ENCODE measurements at places on chromosomes 3 and 15.

GRCh38 chr3:45599984-45600650 lies 5.6 kb downstream of the LIMD1 start:
- H3K4me3 ChIP-seq: no peak overlapping the region
- H3K4me1 ChIP-seq: peaks cover 18% of the 10 kb centered on the region
- no peaks in the 10 kb centered on the region for H3K36me3 ChIP-seq
- no peak overlapping the region for H3K27ac ChIP-seq

DNA sequence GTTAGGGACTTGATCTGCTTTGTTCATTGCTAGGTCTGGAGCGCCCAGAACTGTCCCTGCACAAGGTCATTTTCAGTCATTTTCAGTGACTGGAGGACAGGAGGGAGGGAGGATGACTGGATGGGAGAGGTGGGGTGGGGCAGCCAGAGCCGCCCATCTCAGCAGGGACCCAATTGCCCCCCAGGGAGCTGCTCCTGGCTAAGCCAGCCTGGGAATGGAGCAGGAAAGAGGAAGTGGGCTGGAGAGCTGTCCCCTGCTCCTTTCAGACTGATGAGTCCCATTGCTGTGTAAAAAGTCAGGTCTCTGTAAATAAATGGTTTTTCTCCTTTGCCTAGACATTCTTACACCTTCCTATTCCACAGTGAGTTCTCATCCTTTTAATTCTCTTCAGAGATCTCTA lies 98.4 kb upstream of the RAD18 start:
- H3K4me1 ChIP-seq: no peaks in the 10 kb centered on the region
- H3K27ac ChIP-seq: no peak overlapping the region
- no peaks in the 10 kb centered on the region for H3K36me3 ChIP-seq

GRCh38 chr15:90471769-90472168 lies 58.0 kb upstream of the CRTC3 start:
- no peak overlapping the region for H3K4me3 ChIP-seq
- H3K27me3 ChIP-seq: no peaks in the 10 kb centered on the region
- H3K36me3 ChIP-seq: peaks cover 60% of the 10 kb centered on the region
- no peak overlapping the region for H3K27ac ChIP-seq
- no peaks in the 10 kb centered on the region for H3K4me1 ChIP-seq
- no peak for DNase-seq

DNA sequence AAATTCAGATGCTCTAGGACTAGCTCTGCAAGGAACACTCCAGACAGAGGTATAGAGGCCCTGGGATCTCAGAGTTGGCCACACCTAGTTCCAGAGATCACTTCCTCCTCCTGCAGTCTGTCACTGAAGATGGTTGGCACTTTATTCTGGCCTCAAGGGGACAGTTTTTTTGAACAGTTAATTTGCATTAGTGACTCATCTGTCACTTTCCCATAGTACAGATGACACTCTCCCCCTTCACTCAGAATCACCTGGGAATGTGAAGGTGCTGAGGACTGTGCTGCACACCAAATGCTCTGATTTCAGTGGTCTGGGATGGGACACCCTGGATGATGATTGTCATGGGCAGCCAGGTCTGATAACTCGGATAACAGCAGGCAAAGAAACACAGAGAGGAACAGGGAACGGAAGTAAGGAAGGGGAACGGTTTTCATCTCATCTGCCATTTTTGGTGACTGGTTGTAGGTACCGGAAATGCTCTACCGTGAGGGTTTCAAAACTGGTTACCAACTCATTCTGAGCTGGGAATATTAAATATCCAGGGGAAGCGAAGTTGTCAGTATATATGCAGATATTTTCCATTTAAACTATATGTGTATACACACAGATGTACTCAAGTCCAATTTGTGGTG lies 232.5 kb upstream of the ST8SIA2 start:
- no peak overlapping the region for H3K27ac ChIP-seq
- H3K4me3 ChIP-seq: no peak overlapping the region
- H3K36me3 ChIP-seq: no peaks in the 10 kb centered on the region
- no peaks in the 10 kb centered on the region for H3K27me3 ChIP-seq
- no peaks in the 10 kb centered on the region for H3K4me1 ChIP-seq
- DNase-seq: no peak

DNA sequence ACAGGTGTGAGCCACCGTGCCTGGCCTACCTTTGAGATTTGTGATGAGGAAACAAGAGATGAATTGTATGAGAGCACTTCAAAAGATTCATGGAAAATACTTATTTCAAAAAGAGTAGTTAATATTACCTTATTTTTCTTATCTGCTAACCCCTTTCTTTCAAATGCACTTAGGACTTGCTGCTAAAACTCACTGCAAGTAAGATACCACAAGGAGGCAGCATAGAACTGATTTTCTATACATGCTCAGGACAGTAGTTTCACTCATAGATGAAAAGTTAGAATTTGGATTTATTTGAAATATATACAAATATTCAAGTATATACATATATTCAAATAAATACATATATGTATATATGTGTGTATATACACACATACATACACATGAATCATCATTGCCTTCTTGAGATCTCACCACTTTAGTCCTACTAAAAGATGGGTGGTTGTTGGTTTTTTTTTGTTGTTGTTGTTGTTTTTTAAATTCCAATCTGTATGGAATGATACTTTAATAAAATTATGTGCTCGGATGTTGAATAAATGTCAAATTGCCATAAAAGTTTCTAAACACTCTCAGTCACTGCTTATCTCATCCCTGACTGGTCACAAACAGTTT lies 2.4 kb downstream of the CCNDBP1 start:
- H3K4me3 ChIP-seq: no peak overlapping the region
- H3K27ac ChIP-seq: no peak overlapping the region
- peaks cover 29% of the 10 kb centered on the region for H3K36me3 ChIP-seq
- peaks cover 6% of the 10 kb centered on the region for H3K4me1 ChIP-seq
- no peaks in the 10 kb centered on the region for H3K27me3 ChIP-seq

DNA sequence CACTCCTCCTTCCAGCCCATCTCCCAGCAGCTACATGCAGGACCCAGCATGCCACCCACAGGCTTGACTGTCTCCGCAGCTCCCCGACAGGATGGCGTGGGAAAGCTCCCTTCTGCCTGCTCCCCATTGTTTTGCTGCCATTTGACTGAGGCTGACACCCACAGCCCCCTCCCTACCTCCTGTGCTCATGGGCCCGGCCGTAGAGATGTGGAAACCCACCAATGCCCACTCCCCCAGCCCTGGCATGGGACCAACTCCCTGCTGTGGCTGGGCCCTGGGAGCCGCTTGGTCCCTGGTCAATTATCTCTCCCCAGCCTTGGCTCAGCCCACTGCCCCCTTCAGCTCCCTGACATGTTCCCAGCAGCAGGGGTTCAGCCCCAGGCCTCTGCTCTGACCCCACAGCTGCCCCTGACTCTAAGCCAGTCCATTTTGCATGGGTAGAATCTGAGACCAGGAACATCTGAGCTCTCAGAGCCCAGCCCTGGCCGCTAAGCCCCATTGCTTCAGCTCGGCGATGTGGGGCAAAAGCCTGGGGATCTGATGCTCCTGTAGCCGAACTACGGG lies 8.2 kb downstream of the C3orf22 start:
- no peaks in the 10 kb centered on the region for H3K36me3 ChIP-seq
- no peak overlapping the region for H3K27ac ChIP-seq
- no peaks in the 10 kb centered on the region for H3K27me3 ChIP-seq
- no peak for DNase-seq
- no peaks in the 10 kb centered on the region for H3K4me1 ChIP-seq

- peaks cover 26% of the 10 kb centered on the region for H3K4me1 ChIP-seq
- DNase-seq: no peak
- H3K27me3 ChIP-seq: no peaks in the 10 kb centered on the region
- H3K27ac ChIP-seq: no peak overlapping the region
- no peaks in the 10 kb centered on the region for H3K36me3 ChIP-seq
Measured at GRCh38 chr15:71713191-71713809, 97.1 kb upstream of the NR2E3 start.

- peak overlapping the region; percentile 73 for H3K27ac ChIP-seq
- H3K4me3 ChIP-seq: peak overlapping the region; percentile 97
- H3K27me3 ChIP-seq: no peaks in the 10 kb centered on the region
Measured at GRCh38 chr3:55477306-55478303, 9.5 kb downstream of the WNT5A start.

DNA sequence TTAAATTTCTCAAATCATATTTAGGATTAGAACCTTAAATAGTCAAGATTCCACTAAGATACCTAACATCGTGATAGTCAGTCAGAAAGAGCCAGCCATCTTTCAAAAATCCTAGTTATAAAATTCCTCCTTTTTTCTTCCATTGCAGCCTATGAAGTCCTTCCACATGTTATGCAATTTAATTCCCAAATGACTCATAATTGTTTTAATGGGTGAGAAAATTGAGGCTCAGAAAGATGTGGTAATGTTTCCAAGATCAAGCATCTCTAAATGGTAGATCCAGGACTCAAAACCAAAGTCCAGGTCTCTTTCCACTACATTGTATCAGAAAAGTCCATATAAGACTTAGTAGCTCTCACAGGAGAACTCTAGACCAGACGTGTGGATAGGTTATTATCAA lies 9.5 kb downstream of the CFAP44 start:
- peaks cover 10% of the 10 kb centered on the region for H3K4me1 ChIP-seq
- H3K27ac ChIP-seq: no peak overlapping the region
- DNase-seq: peak; percentile 45

DNA sequence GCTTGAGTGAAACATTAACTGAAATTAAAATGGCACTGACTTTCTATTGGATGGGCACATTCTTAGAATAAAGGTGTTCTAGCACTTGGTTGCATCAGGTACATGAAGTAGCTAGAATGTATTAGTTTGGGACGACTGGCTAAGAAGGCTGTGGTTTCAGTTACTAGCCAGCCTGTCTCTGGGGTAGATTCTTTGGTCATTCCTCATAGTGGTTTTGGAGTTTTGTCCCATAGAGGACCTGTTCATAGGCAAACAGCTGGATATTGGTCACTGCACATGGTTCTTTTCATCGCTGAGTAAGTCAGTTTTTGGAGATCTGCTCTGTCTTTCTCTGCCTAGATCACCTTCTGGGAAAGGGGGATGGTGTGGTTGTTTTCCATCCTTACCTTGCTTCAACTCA lies 55.3 kb downstream of the ADAMTSL3 start:
- H3K27ac ChIP-seq: no peak overlapping the region
- H3K27me3 ChIP-seq: no peaks in the 10 kb centered on the region
- DNase-seq: peak; percentile 44
- H3K36me3 ChIP-seq: no peaks in the 10 kb centered on the region
- no peak overlapping the region for H3K4me3 ChIP-seq

GRCh38 chr3:57978316-57978715 lies 29.9 kb upstream of the FLNB start:
- no peak overlapping the region for H3K27ac ChIP-seq
- peaks cover 42% of the 10 kb centered on the region for H3K4me1 ChIP-seq
- no peaks in the 10 kb centered on the region for H3K27me3 ChIP-seq
- DNase-seq: peak; percentile 33
- H3K4me3 ChIP-seq: no peak overlapping the region

DNA sequence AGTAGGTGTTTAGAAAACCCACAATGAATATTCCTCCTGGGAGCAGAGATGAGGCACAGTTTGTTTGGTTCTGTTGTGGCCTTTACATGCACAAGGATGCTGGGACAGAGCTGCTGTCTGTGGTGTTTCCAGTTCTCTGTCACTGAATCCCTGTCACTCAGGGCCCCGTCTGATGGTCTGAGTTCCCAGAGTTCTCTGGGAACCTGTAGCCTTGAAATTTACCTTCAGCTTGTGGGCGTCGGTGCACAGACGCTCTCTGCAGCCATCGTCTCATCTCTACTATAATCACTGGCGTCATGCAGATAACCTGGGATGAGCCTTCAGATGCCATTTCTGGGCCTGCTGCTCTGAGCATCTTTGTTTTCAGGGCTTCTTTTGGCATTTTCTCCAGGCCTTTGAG lies 81.9 kb downstream of the LRRK1 start:
- no peak overlapping the region for H3K27ac ChIP-seq
- H3K4me3 ChIP-seq: no peak overlapping the region
- no peaks in the 10 kb centered on the region for H3K36me3 ChIP-seq
- no peak for DNase-seq
- H3K4me1 ChIP-seq: peaks cover 20% of the 10 kb centered on the region

DNA sequence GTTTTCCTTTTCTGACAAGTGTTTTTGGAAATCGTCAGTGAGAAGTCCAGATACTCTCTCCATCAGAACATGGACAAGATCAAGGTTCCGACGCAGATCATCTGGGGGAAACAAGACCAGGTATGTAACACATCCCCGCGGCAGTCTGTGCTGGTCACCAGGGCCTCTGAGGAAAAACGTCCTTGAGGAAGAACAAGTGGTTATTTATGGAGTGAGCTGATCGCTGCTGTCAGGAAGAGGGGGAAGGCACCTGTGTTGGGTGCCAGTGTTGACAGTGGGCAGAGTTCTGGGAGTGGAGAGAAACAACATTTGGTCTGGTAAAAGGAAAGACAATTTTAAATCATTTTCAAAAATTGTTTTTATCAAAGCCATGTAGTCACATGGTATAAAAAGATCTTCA lies 20.7 kb upstream of the RPP14 start:
- no peak overlapping the region for H3K27ac ChIP-seq
- H3K4me3 ChIP-seq: no peak overlapping the region
- no peak for DNase-seq
- no peaks in the 10 kb centered on the region for H3K36me3 ChIP-seq
- no peaks in the 10 kb centered on the region for H3K4me1 ChIP-seq
- H3K27me3 ChIP-seq: no peaks in the 10 kb centered on the region

GRCh38 chr15:74821091-74821789 lies 5.2 kb upstream of the CPLX3 start:
- no peak overlapping the region for H3K27ac ChIP-seq
- peaks cover 6% of the 10 kb centered on the region for H3K27me3 ChIP-seq
- no peaks in the 10 kb centered on the region for H3K36me3 ChIP-seq
- H3K4me3 ChIP-seq: no peak overlapping the region

GRCh38 chr15:90019611-90020010 lies 18.5 kb downstream of the ZNF710 start:
- no peak overlapping the region for H3K27ac ChIP-seq
- no peak overlapping the region for H3K4me3 ChIP-seq
- H3K4me1 ChIP-seq: no peaks in the 10 kb centered on the region
- H3K36me3 ChIP-seq: no peaks in the 10 kb centered on the region

DNA sequence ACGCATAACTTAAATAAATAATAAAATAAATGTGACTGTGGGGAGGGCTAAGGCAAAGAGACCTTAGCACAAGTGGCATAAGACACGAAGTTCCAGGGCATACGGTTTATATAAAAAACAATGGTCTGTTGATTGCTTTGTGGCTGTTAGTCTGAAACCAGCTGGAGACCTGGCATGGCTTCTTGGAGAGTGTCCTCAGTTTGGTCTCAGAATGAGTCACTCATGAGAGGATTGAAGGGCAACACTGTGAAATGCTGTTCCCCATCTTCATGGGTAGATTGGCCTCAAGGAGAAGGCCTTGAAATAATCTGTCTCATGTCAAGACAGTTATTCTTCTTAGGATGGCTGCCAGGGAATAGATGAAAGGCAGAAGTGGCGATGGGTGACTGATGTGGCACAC lies 62.2 kb downstream of the SOX2 start:
- H3K27me3 ChIP-seq: no peaks in the 10 kb centered on the region
- no peak overlapping the region for H3K27ac ChIP-seq
- no peak overlapping the region for H3K4me3 ChIP-seq
- no peak for DNase-seq
- no peaks in the 10 kb centered on the region for H3K36me3 ChIP-seq

DNA sequence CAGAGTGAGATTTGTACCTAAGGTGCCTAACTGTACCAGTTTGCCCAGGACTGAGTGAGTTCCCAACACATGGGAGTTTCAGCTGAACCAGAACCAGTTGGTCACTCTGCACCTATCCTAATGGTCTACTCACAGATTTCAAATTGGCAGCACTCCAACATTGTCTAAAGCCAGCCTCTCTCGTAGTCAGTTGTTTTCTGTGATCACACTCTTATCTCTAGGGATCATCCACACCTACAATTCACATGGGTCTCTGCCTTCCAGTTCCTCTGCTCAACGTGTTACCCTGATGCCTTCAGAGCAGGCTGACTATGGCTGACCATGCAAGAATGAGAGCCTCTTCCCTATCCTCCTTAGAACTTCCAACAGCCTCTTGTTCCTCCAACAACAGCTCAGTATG lies 624.8 kb downstream of the NTRK3 start:
- H3K36me3 ChIP-seq: no peaks in the 10 kb centered on the region
- H3K4me3 ChIP-seq: no peak overlapping the region
- H3K27ac ChIP-seq: no peak overlapping the region
- no peak for DNase-seq
- no peaks in the 10 kb centered on the region for H3K27me3 ChIP-seq
